Stimulated activated CD8-positive, alpha-beta memory T cell treated with anti-CD3 and anti-CD28 coated beads, Interleukin-7, amount 100 ng/mL, for 1 hour (primary cell): ENCODE measurements at places on chromosomes 13 and 19.

- no peak for DNase-seq
Measured at GRCh38 chr19:58409010-58409790, 751 bp downstream of the ZNF584 start.

DNA sequence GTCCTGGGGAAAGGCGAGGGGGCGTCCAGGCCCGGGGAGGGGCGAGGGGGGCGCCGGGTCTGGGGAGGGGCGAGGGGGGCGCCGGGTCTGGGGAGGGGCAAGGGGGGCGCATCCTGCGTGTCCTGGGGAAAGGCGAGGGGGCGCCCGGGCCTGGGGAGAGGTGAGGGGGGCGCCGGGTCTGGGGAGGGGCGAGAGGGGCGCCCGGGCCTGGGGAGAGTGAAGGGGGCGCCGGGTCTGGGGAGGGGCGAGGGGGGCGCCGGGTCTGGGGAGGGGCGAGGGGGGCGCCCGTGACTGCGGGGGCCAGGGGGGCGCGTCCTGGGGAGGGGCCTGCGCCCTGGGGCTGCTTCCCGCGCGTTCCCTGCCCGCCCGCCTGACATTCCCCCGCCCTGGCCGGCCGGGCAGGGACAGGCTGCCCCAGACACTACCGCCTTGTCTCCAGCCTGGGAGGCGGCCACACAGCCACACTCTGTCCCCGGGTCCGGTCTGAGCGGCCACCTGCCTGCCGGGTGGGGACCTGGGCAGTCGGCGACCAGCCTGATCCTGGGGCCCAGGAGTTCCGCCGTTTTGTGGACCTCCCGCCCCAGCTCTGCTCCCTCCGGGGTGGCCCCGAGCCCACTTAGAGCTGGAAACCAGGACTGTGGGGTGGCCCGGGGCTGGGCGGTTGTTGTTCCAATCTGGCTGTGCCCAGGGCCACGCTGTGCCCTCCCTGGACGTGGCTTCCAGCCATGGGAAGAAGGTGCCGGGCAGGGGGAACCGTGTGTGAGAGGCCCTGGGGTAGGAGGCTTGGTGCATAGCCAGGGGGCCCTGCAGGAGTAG, 11.8 kb downstream of the PALM start:
- no peak for DNase-seq

GRCh38 chr13:30429721-30430694, 7.7 kb downstream of the UBE2L5 start:
- DNase-seq: no peak

DNA sequence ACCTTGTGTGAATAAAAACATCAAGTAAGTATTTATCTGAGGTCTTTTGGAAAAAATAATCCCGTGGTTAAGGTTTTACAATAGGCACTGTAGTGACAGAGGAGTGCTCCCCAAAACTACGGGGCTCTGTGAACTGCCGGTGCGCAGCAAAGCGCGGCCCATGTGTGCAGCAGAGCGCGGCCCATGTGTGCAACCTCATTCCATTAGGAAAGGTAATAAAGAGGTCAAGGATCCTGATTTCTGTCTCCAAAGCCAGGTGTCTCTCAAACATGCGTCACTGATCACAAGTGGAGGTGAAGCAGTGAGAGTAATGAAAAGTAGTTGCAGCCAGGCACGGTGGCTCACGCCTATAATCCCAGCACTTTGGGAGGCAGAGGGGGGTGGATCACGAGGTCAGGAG, 58.7 kb downstream of the MRPL57 start:
- DNase-seq: no peak

DNA sequence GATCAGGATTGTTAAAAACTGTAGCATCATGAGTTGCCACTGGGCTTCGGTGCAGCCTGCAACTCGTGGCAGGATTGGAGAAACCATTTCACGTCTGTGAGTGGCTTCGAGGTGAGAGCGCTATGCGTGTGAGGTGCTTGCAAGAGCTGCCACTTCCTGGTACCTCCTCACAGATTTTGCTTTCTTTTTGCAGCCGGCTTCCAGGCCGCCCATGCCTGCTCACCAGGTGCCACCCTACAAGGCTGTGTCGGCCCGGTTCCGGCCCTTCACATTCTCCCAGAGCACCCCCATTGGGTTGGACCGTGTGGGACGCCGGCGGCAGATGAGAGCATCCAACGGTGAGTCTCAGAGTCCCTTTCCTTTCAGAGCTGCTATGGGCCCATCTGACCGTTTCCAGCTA, 57.9 kb upstream of the C1QTNF9 start:
- DNase-seq: peak; percentile 55

DNA sequence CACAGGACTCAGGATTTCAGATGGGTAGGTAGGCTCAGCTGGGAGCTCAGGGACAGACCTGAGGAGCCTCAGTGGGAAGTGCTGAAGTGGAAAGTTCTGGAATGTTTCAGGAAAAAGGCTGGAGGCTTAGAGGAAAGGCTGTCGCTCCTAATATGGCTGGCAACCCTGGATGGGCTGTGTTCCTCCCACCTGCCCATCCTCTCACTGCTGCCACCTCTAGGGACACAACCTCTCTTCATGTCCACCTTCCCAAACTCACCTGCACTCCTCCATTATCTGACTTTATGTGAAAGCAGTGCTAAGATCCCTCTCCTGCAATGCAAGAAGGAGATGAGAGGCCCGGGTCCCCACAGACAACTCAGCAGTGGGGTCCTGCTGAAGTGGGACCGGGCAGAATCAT, 5.8 kb upstream of the CEACAM21 start:
- DNase-seq: no peak

DNA sequence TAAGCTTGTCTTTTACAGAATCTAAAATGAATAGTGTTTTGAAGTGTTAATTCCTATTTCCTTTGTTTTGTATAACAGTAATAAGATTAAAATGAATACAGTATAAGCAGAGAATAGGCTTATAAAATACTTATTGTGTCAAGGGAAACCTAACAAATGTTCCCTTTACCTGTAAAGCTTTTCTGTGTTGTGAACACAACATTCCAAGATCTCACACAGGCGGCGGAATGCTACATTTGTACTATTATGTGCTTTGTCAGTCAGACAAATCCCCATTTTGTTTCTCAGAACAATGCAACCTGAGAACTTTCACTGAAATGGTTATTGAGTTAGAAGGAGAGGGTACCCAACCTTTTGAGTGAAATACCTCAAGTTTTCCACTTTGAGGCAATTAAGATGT, 1170.3 kb downstream of the OLFM4 start:
- no peak for DNase-seq
